Activated CD4-positive, alpha-beta T cell treated with anti-CD3 and anti-CD28 coated beads for 36 hours (primary cell): ENCODE measurements at places on chromosomes 1 and 21.
A peak's percentile ranks its signal among the peaks of the same experiment; 100 is the strongest.

GRCh38 chr21:29130270-29130969 is at the start of gene MAP3K7CL:
Gene MAP3K7CL, plus strand, starts transcription at chr21:29130644. Its CDS starts 2,701 bp downstream, at chr21:29133345.
- no peaks in the 10 kb centered on the region for H3K27me3 ChIP-seq
- no peak within 1 kb of the TSS for H3K27ac ChIP-seq
- no peak within 1 kb of the TSS for H3K4me3 ChIP-seq
- H3K4me1 ChIP-seq = no peaks in the 10 kb centered on the region
- H3K36me3 ChIP-seq = peaks cover 2% of the 10 kb centered on the region
- DNase-seq = no peak

- peaks cover 6% of the 10 kb centered on the region for H3K4me1 ChIP-seq
- no peak overlapping the region for H3K27ac ChIP-seq
- H3K27me3 ChIP-seq = no peaks in the 10 kb centered on the region
- no peak overlapping the region for H3K4me3 ChIP-seq
- no peaks in the 10 kb centered on the region for H3K36me3 ChIP-seq
- DNase-seq = no peak
Measured at GRCh38 chr1:194252199-194252598, 1065.8 kb upstream of the B3GALT2 start.

GRCh38 chr1:194289569-194290266 is 1103.3 kb upstream of the B3GALT2 start:
- no peak overlapping the region for H3K27ac ChIP-seq
- no peaks in the 10 kb centered on the region for H3K27me3 ChIP-seq
- H3K36me3 ChIP-seq = no peaks in the 10 kb centered on the region
- peak overlapping the region; percentile 36 for H3K4me3 ChIP-seq
- peak; percentile 66 for DNase-seq

DNA sequence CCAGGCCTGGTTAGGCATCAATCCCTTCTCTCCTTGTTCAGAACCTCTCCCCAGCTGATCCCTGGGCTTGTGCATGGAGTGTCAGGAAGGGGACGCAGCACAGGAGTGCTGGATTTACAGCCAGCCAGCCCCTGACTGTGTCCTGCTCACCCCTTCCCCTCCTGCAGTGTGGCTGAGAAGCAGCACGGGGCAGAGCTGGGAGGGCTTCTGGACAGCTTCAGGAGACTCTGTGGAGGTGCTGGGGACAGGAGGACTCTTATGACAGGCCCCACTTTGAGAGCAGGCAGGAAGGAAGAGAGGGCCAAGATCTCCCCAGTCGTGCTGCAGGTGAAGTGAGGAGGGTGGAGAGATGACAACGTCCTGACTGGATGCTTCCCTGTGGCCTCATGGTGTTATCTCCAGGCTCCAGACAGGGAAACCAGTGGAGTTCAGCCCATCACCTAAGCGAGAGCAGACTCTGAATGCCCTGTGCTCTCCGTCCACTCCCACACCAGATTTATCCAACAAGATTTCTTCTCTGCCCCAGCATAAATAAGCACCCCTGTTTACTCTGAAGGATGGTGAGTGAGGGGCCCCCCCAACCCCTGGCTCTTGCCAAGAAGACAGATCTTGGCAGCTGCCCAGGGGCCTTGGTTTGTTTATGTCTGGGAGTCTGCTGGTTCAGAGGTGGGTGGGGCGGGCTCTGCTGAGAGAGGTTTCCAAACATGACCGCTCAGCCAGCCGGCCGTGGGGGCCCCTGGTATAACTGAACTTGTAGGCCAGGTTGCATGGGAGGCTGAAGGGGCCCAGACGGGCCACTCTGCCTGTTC is 21.3 kb downstream of the TMCC2 start:
- peaks cover 2% of the 10 kb centered on the region for H3K27me3 ChIP-seq
- peaks cover 5% of the 10 kb centered on the region for H3K4me1 ChIP-seq
- H3K27ac ChIP-seq = peak overlapping the region; percentile 30
- no peak for DNase-seq

GRCh38 chr1:62050165-62050564 is 144.5 kb upstream of the L1TD1 start:
- H3K4me1 ChIP-seq = no peaks in the 10 kb centered on the region
- no peak for DNase-seq
- H3K36me3 ChIP-seq = peaks cover 7% of the 10 kb centered on the region
- H3K27me3 ChIP-seq = no peaks in the 10 kb centered on the region
- H3K4me3 ChIP-seq = no peak overlapping the region

GRCh38 chr1:33966346-33967141 is 102.7 kb downstream of the HMGB4 start:
- no peaks in the 10 kb centered on the region for H3K4me1 ChIP-seq
- H3K36me3 ChIP-seq = no peaks in the 10 kb centered on the region
- H3K27ac ChIP-seq = no peak overlapping the region
- H3K27me3 ChIP-seq = peaks cover 9% of the 10 kb centered on the region
- no peak for DNase-seq

DNA sequence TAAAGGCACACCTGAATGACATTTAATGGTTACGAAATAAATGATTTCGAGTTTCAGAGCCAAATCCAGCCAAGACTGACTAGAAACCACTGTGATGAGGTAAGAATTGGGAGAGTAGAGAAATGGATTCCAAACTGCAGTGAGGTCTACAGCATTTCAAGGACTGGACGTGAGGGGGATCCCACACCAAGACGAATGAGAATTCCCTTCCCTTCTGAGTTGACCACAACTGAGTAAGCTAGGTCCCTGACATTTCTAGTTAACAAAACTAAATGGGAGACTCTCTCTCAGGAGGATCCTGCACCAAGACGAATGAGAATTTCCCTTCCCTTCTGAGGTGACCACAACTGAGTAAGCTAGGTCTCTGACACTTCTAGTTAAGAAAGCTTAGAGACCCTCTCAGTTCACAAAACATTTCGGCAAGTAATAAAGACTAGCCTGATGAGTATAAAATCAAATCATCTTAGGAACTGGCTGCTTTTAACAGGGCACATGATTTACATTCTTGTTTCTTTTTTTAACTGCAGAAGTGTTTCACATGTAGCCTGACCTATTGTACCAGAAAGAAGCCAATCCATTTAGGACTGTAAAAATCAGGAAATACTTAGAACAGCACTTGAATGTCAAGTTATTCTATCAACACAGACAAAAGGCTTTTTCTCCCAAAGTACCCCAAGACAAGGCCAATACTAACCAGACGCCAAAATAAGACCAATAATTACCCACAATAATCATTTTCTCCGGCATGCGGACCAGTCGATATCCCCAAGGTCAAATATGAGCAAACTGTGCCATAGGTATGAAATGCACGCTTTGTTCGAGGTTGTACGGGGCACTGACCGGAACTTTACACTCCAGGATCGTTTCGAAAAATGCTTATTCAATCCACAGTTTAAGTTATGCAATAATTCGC is 1.4 kb upstream of the SPATA1 start:
- H3K27ac ChIP-seq = peak overlapping the region; percentile 100
- H3K27me3 ChIP-seq = no peaks in the 10 kb centered on the region
- peak overlapping the region; percentile 96 for H3K4me3 ChIP-seq

- no peak overlapping the region for H3K27ac ChIP-seq
- no peak overlapping the region for H3K4me3 ChIP-seq
- H3K27me3 ChIP-seq = peaks cover 2% of the 10 kb centered on the region
- H3K4me1 ChIP-seq = no peaks in the 10 kb centered on the region
- no peaks in the 10 kb centered on the region for H3K36me3 ChIP-seq
- no peak for DNase-seq
Measured at GRCh38 chr1:173628888-173629287, 6.2 kb upstream of the TEX50 start.

GRCh38 chr1:217627431-217627830 is 3.5 kb downstream of the GPATCH2 start:
- H3K27ac ChIP-seq = no peak overlapping the region
- no peak for DNase-seq
- H3K27me3 ChIP-seq = no peaks in the 10 kb centered on the region
- no peak overlapping the region for H3K4me3 ChIP-seq

- H3K36me3 ChIP-seq = no peaks in the 10 kb centered on the region
- peaks cover 7% of the 10 kb centered on the region for H3K4me1 ChIP-seq
- no peak for DNase-seq
- no peak overlapping the region for H3K4me3 ChIP-seq
- H3K27ac ChIP-seq = no peak overlapping the region
Measured at GRCh38 chr1:12546771-12547585, 71.0 kb downstream of the DHRS3 start.

DNA sequence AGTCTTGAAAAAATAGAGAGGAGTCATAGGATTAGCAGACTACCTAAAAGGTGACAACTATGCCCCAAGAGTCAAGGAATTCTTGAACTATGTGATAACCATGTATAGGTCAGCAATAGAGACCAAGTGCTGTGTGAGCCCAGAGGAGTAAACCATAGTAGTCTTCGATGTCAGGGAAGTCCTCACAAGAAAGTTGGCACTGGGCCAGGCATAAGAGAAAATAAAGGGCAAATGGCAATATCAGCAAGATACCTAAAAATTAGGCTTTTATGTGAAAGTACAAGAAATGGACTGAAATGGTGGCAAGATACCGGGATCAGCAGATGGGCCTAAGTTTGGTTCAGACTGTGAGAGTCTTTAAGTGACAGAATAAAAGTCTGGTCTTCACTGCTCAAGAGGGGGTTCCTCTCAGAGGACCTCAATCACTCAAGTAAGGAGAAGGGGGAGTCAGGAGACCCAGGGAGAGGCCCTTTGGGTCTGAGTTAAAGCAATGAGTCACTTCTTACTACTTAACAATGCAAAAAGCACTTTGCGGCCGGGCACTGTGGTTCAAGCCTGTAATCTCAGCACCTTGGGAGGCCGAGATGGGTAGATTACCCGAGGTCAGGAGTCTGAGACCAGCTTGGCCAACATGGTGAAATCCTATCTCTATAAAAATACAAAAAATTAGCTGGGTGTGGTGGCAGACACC is 95.0 kb downstream of the TEX35 start:
- no peak overlapping the region for H3K4me3 ChIP-seq
- no peaks in the 10 kb centered on the region for H3K4me1 ChIP-seq
- H3K27ac ChIP-seq = no peak overlapping the region
- DNase-seq = no peak

DNA sequence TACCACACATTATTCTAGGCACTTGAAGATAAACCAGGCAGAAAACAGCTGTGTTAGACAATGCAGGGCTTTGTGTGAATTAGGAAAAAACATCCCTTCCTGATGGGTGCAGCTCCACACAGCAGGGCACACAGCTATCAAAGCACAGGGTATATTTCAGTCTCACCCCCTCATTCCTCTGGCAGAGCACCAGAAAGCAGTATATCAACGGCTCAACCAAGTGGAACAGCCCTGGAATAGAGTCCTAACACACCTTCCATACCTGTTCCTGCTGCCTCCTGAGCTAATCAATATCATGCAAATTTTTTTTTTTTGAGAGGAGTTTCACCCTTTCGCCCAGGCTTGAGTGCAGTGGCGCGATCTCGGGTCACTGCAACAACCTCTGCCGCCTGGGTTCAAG is 32.1 kb downstream of the LYST start:
- H3K4me1 ChIP-seq = peaks cover 12% of the 10 kb centered on the region
- DNase-seq = no peak
- no peak overlapping the region for H3K27ac ChIP-seq
- H3K4me3 ChIP-seq = no peak overlapping the region
- no peaks in the 10 kb centered on the region for H3K27me3 ChIP-seq

- H3K4me3 ChIP-seq = no peak overlapping the region
- H3K36me3 ChIP-seq = no peaks in the 10 kb centered on the region
- peaks cover 15% of the 10 kb centered on the region for H3K27me3 ChIP-seq
- H3K27ac ChIP-seq = no peak overlapping the region
- DNase-seq = no peak
- H3K4me1 ChIP-seq = no peaks in the 10 kb centered on the region
Measured at GRCh38 chr1:38221006-38221649, 174.5 kb upstream of the POU3F1 start.

- no peaks in the 10 kb centered on the region for H3K27me3 ChIP-seq
- no peak for DNase-seq
- H3K4me3 ChIP-seq = no peak overlapping the region
- no peaks in the 10 kb centered on the region for H3K4me1 ChIP-seq
- H3K27ac ChIP-seq = no peak overlapping the region
Measured at GRCh38 chr1:61670016-61670415, 54.9 kb downstream of the TM2D1 start.

DNA sequence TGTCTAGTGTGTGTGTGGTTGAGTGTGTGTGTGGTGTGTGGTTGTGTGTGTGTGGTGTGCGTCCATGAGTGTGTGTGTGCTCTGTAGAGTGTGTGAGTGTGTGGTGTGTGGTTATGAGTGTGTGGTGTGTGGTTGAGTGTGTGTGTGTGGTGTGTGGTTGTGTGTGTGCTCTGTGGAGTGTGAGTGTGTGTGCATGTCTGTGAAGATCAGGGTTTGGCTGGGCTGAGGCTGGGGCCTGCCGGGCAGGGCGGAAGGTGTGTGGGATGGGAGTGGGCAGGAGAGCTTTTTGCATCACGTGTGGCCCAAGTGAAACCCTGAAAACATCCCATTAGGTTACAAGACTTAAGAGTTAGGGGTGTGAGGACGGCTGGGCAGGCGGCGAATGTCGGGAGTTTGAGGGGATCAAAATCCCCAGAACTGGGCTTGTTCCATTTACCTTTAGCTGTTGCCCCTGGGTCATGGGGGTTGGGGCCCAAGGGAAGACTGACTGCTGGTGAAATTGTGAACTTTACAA is 2.9 kb upstream of the FCMR start:
- no peak overlapping the region for H3K27ac ChIP-seq
- no peaks in the 10 kb centered on the region for H3K27me3 ChIP-seq
- DNase-seq = peak; percentile 59
- H3K4me3 ChIP-seq = no peak overlapping the region

- H3K4me1 ChIP-seq = peaks cover 49% of the 10 kb centered on the region
- H3K4me3 ChIP-seq = peak overlapping the region; percentile 77
- H3K27ac ChIP-seq = peak overlapping the region; percentile 24
- H3K27me3 ChIP-seq = no peaks in the 10 kb centered on the region
Measured at GRCh38 chr1:32334274-32334861, 1.7 kb downstream of the MARCKSL1 start.

DNA sequence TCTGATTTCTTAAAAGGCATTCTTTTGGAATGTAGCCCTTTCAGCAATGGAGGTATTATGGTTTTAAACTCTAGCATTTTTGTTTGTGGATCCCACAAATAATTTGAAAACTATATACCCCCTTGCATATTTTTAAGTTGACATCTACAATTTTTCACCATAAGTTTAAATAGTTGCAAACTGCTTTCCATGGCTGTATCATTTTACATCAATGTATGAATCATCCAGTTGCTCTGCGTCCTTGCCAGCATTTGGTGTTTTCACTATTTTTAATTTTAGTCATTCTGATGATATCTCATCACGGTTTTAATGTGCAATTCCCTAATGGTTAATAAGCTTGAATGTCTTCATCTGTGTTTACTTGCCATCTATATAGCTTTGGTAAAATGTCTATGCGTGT is 20.7 kb downstream of the DIPK1A start:
- H3K4me3 ChIP-seq = no peak overlapping the region
- no peak overlapping the region for H3K27ac ChIP-seq
- no peaks in the 10 kb centered on the region for H3K27me3 ChIP-seq
- H3K36me3 ChIP-seq = no peaks in the 10 kb centered on the region
- no peak for DNase-seq

DNA sequence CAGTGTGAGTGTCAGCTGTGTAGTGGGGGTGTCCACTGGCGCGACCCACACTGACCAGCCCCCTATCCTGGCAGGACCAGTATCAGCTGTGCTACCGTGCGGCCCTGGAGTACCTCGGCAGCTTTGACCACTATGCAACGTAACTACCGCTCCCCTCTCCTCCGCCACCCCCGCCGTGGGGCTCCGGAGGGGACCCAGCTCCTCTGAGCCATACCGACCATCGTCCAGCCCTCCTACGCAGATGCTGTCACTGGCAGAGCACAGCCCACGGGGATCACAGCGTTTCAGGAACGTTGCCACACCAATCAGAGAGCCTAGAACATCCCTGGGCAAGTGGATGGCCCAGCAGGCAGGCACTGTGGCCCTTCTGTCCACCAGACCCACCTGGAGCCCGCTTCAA is 28.1 kb upstream of the KDM4A start:
- H3K4me3 ChIP-seq = no peak overlapping the region
- H3K27me3 ChIP-seq = no peaks in the 10 kb centered on the region
- no peak overlapping the region for H3K27ac ChIP-seq
- DNase-seq = no peak
- no peaks in the 10 kb centered on the region for H3K4me1 ChIP-seq
